ENCODE measurements at places on chromosomes 3 and 15.

GRCh38 chr3:100209948-100210771 is 50.6 kb upstream of the TBC1D23 start:
- DNase-seq, result no peak

DNA sequence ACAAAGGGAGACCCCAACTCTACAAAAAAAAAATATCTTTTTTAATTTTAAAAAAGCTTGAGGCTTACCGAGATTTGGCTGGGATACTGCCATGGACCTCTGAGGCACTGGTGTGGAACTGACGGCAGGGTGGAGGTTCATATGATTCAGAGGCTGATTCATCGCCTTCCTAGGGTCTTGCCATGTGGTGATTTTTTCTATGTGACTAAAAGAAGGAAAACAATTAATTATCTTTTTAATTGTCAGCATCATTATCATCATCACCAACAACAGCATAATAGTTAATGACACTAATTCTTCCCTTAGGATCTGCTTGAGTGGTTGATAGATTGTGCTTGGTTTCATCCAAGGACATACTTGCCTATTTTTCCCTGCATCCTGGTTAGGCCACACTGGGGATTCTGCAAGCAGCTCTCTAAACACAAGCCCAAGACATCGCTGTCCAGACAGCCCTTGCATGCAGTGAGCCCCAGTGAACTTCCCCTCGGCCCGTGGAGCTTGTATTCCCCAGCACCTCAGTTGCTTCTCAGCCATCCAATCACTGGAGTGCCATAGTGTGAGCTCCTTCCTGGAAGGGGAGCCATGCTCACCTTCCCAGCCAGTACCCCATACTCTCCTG is 84.9 kb downstream of the WWTR1 start:
- no peak for DNase-seq

- no peak for DNase-seq
These were observed 53.6 kb upstream of the THRB start for GRCh38 chr3:24548278-24548677.

GRCh38 chr3:36923523-36923943 is 21.3 kb downstream of the TRANK1 start:
- DNase-seq, result no peak

GRCh38 chr15:67548862-67549651 is 6.6 kb downstream of the MAP2K5 start:
- DNase-seq, result peak; percentile 78

GRCh38 chr3:141863491-141863890 is 13.0 kb upstream of the ATP1B3 start:
- DNase-seq, result peak; percentile 47

GRCh38 chr3:46700772-46701171 is 420 bp upstream of the TMIE start:
- DNase-seq, result no peak

GRCh38 chr3:138476526-138476925 is 42.1 kb downstream of the ESYT3 start:
- DNase-seq, result no peak

DNA sequence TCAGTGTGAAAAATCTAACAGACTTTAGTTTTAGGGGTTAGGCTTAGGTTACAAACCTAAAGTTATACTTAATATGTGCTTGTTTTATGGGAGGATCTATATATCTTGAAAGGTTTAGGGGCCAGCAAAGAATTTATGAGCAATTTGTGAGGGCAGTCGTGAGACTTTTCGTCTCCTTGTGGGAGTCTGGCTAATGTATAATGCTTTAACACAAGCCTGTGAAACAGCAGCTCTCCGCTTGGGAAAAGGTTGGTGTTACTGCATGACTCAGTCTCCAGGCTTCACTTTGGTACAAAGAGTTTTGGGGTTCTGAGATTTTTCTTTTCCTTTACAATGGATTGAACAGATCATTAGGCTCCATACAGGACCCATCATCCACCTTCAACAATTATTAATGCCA is 79.0 kb upstream of the MFGE8 start:
- DNase-seq, result no peak

DNA sequence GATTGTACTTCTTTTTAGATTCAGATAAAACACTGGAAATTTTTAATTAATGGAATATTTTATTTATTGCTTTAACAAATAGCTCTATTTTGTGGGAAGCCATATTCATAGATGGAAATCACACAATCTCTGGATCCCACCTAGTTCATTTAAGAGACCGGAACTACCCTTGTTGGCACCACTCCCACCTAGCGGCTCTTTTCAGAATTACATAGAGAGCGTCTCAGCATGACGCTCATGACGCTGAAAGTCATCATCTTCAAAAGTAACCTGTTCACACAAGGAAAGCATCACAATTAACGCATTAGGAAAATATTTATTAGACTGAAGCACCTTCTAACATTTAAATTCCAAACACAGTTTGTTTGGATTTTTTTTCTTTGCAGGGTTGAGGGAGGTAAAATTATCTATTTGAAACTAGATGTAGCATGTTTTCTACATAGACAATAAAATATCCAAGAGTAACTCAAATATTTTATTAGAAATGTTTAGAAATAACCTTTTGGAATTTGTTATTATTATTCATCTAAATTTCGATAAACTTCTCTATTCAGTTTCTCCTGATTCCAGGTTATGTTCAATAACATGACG is 214.9 kb upstream of the ARRDC4 start:
- peak; percentile 67 for DNase-seq

GRCh38 chr3:194261581-194262063 is 89.5 kb downstream of the CPN2 start:
- DNase-seq, result no peak

DNA sequence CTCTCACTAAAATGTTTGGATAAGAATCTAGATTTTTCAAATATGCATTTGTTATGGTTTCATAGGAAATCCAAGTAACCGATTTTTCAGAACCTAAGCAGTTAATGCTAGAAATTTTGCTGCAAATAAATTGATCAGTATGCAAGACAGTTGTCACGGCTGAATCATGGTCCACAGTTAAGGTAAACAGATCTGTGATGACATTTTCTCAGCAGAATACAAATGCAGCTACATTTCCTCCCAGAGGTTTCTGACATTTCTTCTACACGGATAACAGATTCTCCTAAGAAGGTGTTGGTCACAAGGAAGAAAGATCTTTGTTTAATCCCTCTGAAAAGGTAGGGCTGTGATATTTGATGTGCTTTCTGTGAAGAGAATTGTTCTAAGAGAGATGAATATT is 36.9 kb downstream of the ARNT2 start:
- no peak for DNase-seq

GRCh38 chr3:115165701-115166100 is 18.6 kb upstream of the ZBTB20 start:
- no peak for DNase-seq

DNA sequence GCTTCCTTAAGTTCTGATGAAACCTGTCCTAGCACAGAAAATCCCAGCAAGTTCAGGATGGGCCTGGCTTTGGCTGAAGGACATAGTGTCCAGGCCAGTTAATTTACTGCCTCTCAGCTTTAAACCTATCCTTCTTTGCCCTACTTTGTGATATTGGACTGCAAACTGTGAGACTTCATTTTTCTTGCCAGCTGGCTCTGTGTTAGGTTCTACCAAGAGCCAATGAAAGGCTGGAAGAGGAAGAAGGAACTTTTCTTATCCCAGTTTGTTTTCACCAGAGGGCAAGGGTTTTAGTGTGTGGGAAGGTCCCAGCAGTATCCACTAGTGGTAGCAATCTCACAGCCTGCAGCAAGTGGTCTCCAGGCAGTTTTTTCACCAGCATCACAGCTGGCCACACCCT is 18.2 kb downstream of the DCUN1D1 start:
- DNase-seq, result no peak

GRCh38 chr15:83081256-83082014 is 14.4 kb upstream of the BTBD1 start:
- DNase-seq, result no peak

DNA sequence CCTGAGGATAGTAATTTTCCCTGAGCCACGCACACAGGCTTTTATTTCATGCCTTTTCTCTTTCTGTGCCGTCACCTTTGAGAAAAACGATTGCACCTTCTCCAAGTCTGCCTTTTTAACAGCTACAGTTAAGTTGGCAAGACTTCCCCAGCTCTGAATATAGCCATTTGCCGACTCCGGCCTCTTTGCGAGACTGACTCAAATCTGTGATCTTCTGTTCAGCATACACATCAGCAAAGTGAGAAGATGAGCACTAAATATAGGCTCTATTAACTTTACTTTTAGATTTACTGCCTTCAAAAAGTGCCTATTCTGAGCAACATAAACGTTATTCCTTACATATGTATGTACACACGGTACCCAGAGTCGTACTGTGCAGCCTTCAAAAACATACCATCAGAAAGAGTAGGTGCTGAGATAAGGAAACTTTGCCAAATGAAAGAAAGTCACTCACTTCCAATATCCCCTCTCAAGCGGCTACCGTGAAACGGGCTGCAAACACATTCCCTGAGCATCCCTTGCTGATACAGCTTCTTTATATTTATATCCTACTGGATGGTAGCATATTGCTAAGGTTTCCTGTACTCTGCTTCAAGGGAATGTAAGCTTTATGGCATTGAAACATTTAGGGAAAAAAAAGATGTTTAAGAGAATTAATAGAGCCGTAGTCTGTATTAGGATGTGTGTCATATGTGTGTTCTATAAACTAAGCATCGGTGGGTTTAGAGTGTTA is 283.3 kb upstream of the TPRG1 start:
- no peak for DNase-seq

GRCh38 chr3:122843604-122844003 is 48.7 kb downstream of the SLC49A4 start:
- no peak for DNase-seq

DNA sequence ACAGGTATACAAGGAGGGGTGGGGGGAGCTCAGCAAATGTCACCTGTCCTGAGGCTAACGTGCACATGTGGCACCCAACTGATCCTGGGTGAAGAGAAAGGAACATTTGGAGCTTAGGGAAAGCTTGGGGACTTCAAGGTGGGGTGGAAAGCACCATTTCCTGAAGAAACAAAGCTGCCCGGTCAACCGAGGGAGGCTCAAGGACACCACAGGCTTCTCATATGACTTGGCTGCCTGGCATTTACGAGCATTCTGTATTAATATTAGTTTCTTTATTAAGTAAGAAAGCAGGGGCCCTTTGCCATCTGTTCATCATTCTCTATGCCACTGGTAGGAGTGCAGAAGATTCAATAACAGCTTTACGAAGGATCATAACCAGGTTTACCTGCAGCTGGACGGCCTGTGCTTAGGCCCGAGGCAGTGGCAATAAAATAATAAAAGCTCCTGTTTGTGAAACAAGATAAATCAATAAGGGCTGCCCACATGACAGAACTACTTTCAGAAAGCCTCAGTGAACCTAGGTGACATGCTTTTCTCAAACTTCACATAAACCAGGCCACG is 54.0 kb downstream of the ETV5 start:
- no peak for DNase-seq

GRCh38 chr3:16056217-16056616 is 118.3 kb upstream of the GALNT15 start:
- no peak for DNase-seq

GRCh38 chr3:194009892-194010533 is 125.9 kb upstream of the HES1 start:
- DNase-seq, result no peak

DNA sequence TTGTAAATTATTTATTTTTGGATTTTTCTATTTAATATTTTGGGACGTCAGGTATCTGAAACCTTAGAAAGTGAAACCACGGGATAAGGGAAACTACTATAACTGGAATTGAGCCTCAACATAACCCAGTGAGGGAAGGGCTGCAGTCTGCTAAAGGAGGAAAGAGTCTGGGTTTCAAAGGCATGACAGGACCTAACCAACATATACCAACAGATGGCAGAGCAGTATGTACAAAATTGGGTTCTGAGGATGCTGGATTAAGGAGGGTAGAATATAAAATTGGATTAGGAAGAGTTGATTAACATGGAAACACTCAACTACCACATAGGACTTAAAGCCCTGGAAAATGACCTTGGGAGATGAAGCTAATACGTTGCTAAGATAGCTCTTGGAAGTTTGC is 603.5 kb downstream of the MECOM start:
- DNase-seq, result no peak

- DNase-seq, result no peak
These were observed 114.5 kb downstream of the ROBO1 start for GRCh38 chr3:79653266-79653830.

- peak; percentile 41 for DNase-seq
These were observed 5.2 kb upstream of the EBLN2 start for GRCh38 chr3:73056014-73056844.

DNA sequence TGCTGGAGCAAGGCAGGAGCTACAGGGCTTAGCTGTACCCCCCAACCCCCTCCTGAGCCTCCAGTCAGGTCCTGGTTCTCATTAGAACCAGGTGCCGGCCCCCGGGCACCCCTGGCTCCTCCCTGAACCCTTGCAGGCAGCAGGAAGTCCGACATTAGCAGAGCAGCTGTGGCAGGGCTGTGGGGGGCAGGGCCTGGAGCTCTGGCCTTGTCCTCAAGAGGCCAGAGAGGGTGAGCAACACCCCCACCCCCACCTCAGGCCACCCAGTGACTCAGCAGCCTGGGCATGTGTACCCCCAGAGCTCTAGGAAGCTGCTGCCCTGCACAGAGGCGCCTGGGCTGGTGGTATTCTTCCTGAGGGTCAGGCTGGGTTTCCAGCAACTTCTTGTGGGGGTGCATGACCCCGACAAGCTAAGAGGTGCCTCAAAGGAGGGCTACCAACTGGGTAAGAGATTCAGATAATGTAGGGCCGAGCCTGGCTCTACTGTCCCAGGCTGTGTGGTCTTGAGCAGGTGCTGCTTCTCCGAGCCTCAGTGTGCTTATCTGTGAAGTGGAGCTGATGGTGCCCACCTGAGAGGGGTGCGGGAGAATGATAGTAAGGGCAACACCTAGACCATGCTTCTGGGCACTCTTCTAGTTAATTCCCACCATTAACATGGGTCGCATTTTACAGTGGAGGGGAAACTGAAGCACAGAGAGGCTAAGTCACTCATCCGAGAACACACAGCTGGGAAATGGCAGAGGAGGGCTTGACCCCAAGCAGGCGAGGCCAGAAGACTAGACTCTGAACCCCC is 16.0 kb downstream of the H1-8 start:
- DNase-seq, result peak; percentile 84

DNA sequence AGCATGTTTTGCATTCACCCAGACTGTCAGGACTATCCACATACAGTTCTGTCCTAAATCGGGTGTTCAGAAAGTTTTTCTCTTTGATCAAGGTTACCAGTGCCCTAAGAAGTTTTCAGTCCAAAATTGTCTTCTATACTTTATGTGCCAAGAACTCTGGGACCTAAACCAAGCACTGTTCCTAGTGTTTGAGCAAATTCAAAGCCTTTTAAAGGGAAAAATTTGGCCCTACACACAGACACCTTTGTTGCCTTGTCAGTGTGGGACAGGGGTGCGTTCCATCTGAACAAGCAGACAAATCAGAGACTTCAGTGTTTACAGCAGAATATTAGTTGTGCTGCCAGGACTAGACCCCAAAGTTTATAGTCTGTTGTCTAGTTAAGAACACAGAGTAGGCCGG is 50.6 kb downstream of the DGKG start:
- no peak for DNase-seq

- DNase-seq, result peak; percentile 32
These were observed 26.4 kb upstream of the PDE8A start for GRCh38 chr15:84955089-84955848.

DNA sequence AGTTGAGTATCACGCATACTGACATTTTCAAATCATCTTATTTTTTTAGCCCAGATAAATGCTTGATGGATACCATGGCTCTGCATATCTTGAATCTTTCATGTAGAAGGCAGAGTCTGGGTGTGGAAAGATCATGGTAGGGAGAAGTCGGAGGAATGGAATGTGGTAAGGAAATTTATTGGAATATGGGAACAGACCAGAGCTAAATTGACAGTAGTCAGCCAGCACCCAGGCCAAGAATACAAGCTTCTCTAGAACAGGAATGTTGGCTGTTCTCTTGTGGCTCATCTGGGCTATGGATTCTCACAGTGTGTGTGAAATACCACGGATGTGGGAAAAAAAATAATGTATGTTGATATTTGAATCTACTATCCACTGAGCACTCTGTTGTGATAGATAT is 305.7 kb upstream of the COL8A1 start:
- DNase-seq, result no peak

All from NB4 (cell line).